Naive thymus-derived CD8-positive, alpha-beta T cell (primary cell): ENCODE measurements at places on chromosomes 7 and 10. TPM values are rescaled to one million over a fixed set of nuclear protein-coding genes. Genes with fewer than 3 reads are reported as not detected.

Gene PODXL
- 0.27 TPM for total RNA-seq

Gene VIPR2
- 0.26 TPM for total RNA-seq

Gene DNAJC12
- total RNA-seq = not detected

Gene VGF
- not detected for total RNA-seq

DNA sequence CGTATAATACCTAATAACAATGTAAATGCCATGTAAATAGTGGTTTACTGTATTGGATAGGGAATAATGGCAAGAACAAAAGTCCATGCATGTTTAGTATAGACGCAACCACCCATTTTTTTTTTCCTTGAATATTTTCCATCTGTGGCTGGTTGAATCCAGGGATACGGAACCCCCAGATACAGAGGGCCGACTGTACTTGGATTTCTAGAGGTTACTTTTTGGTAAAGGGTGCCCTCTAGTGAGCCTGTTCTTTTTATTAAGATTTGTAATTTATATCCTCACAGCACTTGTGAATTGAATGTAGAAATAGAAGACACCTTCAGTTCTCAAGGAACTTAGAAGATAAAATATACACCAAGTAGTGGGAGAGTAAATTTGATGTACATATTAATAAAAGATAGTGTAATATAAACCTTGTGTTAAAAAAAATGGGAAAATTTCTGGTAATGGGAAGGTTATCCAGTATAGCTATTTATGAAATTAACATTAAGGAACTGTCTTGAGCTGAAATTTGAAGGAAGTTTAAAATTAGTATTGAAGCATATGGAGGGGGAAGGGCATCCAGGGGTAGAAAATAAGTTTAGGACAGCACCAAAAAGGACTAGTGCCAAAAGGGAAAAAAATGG lies 32.0 kb downstream of the EXOC6 start:
- DNase-seq = peak; percentile 18

DNA sequence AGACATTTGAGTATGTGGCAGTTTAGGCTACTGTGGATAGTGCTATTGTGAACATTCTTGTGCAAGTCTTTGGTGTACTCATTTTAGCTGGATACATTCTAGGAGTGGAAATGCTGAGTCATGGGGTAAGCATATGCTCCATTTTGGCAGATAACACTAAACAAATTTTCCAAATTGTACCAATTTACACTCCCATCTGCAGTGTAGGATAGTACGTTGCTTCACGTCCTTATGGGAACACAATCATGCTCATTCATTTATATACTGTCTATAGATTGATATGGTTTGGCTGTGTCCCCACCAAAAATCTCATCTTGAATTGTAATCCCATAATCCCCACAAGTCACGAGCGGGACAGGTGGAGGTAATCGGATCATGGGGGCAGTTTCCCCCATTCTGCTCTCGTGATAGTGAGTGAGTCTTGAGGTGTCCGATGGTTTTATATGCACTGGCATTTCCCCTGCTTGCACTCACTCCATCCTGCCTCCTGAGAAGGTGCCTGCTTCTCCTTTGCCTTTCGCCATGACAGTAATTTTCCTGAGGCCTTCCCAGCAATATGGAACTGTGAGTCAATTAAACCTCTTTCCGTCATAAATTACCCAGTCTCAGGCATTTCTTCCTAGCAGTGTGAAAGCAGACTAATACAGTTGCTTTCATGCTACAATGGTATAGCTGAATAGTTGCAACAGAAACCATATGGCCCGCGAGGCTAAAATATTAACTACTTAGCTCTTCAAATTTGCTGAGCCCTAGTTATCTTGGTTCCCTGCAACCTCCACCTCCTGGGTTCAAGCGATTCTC lies 25.6 kb downstream of the RNF216 start:
- DNase-seq = no peak

- DNase-seq = no peak
Measured at GRCh38 chr7:77831481-77831880, 32.9 kb downstream of the PHTF2 start.

DNA sequence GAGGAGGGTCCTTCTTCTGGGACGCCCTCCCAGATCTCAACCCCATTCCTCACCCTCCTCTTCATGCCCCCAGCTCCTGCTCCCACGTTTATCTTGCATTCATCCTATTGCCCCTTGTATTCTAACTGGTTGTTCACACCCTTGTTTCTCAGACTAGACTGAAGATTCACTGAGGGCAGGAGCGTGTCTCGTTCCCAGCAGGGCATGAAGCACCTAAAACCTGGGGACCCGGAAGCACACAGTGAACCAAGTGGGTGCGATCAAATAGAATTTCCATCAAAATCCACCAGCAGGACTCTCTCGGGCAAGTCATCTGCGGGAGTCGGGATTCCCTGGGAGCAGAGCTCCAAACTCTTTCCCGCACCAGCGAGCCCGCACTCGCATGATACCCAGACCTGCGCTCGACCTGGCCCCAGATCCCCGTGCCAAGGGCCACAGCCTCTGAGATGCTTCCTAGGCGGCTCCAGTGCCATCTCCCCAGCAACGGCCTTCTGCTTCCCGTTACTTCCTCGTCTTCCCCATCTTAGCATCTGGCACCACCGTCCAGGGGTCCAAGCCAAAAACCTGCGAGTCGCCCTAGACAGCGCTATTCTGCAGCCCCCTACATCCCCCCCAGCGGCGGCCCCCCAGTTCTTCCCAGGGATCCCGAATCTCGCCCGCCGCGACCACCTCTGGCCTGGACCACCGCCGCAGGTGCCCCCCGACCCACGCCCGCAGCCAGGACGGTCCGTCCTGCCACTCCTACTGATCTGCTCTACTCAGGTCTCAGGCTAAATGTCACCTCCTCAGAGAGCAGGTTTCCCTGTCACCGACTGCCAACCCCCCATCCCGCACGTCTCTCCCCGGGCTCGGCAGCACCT lies 6.1 kb upstream of the GBX1 start:
- DNase-seq = no peak

DNA sequence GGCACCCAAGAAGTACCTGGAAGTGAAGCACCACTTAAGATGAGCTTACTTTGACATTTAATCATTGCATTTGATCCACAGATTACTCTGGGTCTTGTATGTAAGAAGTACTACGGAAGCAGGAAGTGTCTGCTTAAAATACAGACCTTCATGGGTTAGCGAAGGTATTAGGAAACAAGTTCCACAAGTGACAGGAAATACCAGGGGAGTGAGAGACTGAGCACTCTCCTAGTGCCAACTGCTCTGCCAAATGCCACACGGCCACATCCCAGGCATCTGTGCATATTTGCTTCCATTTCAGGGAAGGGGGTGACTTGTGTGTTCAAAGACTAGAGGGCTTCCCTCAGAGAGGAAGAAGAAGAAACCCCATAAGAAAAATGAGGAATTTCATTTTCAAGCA lies 57.2 kb upstream of the ANK3 start:
- DNase-seq = no peak

DNA sequence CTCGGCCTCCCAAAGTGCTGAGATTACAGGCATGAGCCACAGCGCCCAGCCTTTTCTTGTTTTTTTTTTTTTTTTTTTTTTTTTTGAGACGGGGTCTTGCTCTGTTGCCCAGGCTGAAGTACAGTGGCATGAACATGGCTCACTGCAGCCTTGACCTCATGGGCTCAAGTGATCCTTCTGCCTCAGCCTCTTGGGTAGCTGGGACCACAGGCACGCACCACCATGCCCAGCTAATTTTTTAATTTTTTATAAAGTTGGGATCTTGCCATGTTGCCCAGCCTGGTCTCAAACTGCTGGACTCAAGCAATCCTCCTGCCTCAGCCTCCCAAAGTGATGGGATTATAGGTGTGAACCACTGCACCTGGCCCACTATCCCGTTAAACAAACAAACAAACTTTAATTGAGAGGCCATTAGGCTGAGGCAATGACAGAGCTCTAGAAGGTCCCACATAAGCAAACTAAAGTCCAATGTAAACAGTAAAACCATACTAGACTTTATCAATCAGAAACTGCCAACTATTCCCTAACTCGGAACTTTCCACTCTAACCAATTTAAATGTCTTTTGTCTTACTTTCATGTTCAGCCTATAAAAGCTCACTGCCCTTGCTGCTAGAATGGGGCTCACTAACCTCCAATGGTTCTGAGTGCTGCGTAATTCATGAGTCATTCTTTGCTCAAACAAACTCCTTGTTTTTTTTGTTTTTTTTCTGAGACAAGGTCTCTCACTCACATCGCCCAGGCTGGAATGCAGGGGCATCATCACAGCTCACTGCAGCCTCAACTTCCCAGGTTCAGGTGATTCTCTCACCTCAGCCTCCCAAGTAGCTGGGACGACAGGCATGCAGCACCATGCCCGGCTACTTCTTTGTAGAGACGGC lies 1.9 kb downstream of the DHX32 start:
- DNase-seq = no peak

GRCh38 chr7:51045319-51046102 lies 262.8 kb upstream of the GRB10 start:
- no peak for DNase-seq

DNA sequence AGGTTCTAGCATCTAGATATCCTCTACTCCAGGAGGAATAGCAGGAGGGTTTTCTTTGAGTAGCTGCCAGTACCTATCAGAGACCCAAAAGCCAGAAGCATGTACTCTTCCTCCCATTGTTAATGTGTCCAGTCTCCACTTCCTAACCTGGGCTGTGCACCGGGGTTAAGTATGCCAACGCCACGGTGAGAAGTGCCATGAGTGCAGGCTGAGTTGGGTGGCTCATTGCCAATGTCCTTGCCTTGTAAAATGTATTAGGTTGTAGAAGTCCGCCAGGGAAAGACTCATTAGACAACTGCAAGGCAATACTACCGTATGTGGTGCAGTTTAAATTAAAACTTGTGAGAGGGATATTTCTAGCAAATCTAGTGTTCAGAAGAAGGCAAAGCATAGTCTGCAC lies 55.0 kb upstream of the PRR15 start:
- DNase-seq = no peak
